Cortex of kidney (tissue), 1 donor: ENCODE measurements at places on chromosomes 3 and 15.

DNA sequence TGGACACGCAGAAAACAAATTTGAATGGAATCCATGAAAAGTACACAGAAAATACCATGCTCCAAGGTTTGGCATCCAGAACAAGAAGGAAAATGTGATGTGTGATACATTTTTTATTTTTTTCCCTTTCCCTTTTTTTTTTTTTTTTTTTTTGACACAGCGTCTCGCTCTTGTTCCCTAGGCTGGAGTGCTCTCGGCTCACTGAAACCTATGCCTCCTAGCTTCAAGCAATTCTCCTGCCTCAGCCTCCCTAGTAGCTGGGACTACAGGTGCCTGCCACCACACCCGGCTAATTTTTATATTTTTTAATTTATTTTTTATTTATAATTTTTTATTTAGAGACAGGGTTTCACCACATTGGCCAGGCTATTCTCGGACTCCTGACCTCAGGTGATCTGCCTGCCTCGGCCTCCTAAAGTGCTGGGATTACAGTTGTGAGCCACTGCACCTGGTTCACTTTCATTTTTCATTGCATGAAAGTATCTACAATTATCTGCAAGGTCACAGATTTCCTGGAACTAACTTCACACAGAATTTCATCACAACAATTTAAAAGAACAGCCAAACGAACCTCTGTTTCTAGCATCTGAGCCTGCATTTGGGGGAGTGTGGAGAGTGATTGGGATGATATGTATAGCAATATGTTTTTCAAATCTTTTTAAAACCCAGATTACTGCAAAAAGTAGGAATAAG is 8.3 kb downstream of the POU1F1 start:
- DNase-seq = no peak

DNA sequence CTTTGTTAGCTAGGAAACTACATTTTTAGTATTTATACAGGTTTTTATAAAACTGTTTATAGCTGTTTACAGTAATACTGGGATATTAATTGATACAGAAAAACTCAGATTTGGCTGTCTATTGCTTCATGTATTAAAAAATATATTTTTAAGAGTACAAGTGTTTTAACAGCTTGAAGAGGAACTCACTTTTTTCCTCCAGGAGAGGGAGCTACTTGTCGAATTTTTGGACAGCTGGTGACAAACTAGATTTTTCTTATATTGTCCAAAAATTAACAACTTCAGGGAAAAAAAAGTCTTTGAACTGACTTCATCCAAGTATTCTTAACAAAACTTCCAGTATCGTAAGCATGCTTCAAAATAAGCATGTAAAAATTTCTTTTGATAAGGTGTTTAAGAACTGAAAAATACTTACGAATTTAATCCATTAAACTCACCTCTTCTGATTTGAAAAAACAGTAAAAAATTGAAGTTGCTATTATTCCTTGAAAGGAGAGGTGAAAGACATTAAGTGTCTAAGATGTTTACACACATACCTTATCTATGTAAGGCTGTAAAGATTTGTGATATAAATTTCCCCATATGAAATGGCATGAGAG is 4.0 kb downstream of the DIPK2A start:
- no peak for DNase-seq

GRCh38 chr3:159806412-159806811 is 182.2 kb upstream of the IL12A start:
- no peak for DNase-seq

DNA sequence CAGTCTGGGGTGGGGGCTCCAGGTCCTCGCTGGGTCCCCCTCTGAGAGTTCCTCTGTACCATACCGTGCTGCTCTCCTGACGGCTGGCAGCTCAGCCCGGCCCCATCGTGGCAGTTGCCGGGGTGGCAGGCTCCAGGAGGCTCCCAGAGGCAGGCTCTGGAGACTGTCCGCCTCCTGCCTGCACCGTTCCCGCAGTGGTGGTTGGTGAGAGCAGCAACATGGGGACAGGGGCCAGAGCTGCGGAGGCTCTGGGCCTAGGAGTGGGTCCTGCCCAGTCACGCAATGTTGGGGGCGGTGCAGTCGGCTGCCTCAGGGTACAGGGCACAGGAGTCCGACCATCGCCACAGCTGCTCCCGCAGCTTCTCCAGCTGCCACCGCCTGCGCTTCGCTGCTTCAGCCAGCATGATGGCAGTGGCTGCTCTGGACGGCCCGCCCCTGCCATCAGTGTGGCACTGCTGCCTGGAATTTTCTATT is 492.7 kb downstream of the AGBL1 start:
- no peak for DNase-seq

- no peak for DNase-seq
These were observed 21.8 kb downstream of the LRRC31 start for GRCh38 chr3:169847896-169848295.

- DNase-seq = no peak
These were observed 11.2 kb downstream of the HRH1 start for GRCh38 chr3:11165476-11165875.

DNA sequence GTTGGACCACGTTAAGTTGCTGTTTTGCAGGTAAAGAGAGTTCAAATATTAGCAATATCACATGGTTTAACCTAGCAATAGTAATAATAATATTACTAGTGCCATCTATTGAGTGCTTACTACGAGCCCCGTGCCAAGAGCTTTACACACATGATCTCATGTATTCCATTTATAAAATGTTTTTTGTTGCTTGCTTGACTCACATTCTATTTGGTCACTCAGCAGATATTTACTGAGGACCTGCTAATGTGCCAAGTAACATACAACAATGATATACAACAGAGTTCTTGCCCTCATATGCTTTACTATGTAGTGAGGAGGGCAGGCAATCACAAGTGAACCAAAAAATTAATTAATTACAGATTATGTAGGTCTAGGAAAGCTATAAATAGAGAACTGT is 36.7 kb downstream of the CTDSPL start:
- DNase-seq = no peak

DNA sequence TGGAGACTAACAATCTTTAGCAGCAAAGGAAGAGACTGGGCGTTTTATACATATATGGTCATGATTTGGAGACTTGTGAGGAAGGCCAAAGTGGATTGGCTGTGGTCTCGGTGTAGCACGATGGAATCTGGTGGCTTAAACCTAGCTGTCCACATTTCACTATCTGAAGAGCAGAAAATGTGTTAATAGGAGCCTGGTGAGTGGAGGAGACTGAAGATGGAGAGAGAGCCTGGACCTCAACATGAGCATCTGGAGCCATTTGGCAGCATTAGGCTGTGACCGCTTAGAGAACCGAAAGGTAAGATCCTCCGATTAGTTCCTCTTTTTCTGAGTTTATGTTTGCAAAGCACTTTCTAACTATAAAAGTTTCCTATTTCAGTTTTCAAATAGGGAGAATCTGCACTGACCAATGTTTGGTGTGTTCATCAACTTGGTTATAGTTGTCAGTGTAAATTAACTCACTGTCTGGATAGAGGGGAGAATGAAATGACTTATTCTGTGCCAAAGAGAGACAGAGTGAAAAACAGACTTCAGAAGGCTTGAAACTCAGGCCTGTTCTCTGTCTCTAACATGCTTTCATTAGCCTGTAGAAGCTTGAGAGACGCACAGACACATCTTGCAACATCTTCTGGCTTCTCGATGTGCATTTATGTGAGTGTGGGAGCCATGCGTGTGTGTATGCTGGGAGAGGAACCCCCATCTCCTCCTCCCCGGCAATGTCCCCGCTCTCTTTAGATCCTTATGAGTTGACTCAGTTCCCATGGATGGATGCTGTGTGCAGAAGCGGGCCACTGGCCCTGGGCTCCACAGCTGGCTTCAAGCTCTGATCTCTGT is 244.7 kb upstream of the TBL1XR1 start:
- DNase-seq = no peak
